Lung (tissue), 17 donors: ENCODE measurements at places on chromosomes 7 and 10. TPM values are rescaled to one million over a fixed set of nuclear protein-coding genes. Genes with fewer than 3 reads are reported as not detected.

- no peak overlapping the region for H3K4me3 ChIP-seq
- no peaks in the 10 kb centered on the region for H3K36me3 ChIP-seq
- peak overlapping the region; percentile 92 for H3K27ac ChIP-seq
- peaks cover 69% of the 10 kb centered on the region for H3K4me1 ChIP-seq
- DNase-seq: no peak
Observed at GRCh38 chr7:30470163-30470770, 8.3 kb downstream of the NOD1 start.

DNA sequence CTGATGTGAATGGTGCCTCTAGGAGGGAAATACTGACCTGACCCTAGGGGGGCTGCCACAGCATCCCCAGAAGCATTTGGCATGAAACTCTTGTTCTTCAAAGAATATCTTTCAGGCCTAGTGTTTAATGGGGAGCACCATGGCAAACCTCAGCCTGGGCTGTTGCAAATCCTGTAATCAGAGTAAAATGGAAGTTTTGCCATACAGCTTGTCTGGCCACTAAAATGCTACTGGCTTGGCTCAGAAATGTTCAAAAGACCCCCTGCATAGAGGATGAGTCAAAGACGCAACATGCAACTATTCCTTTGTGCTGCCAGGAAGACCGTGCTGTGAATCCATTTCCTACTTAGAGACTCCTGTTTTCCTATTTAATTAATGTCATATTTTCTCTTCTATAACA is 26.7 kb downstream of the HECW1 start:
- no peak overlapping the region for H3K27ac ChIP-seq
- H3K4me1 ChIP-seq: no peaks in the 10 kb centered on the region
- no peak overlapping the region for H3K4me3 ChIP-seq

GRCh38 chr10:121572859-121573537 is 25.2 kb downstream of the FGFR2 start:
- DNase-seq: peak; percentile 62
- no peak overlapping the region for H3K27ac ChIP-seq
- peaks cover 6% of the 10 kb centered on the region for H3K36me3 ChIP-seq

DNA sequence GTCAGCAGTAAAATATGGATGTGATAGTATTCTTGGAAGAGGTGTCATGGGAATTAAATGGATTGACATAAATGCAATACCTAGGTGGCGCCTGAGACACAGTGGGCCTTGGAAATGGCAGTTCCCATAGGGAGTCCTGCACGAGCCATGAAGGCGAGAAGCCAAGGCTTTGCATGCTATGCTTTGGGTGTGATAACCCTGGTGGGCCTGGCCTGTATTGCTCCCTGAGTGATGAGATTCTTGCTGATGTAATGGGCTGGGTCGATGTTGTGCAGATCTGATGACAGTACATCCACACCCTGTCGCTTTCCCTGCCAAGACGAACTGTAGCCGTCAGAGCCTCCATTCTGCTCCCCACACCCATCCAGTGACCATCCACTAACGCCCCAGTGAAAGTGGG is 46.4 kb downstream of the CREB5 start:
- no peak overlapping the region for H3K27ac ChIP-seq
- H3K4me3 ChIP-seq: no peak overlapping the region
- no peaks in the 10 kb centered on the region for H3K27me3 ChIP-seq
- H3K36me3 ChIP-seq: no peaks in the 10 kb centered on the region
- DNase-seq: no peak

GRCh38 chr7:141071260-141071854 is 2.5 kb upstream of the TMEM178B start:
- H3K36me3 ChIP-seq: no peaks in the 10 kb centered on the region
- H3K4me3 ChIP-seq: no peak overlapping the region
- H3K4me1 ChIP-seq: peaks cover 8% of the 10 kb centered on the region
- no peak overlapping the region for H3K27ac ChIP-seq
- peaks cover 62% of the 10 kb centered on the region for H3K27me3 ChIP-seq
- DNase-seq: peak; percentile 81

CFAP70 gene
- total RNA-seq: 17.2 TPM

GRCh38 chr10:55048830-55049498 is 247.9 kb upstream of the PCDH15 start:
- H3K27ac ChIP-seq: no peak overlapping the region
- DNase-seq: no peak
- no peaks in the 10 kb centered on the region for H3K36me3 ChIP-seq
- H3K27me3 ChIP-seq: no peaks in the 10 kb centered on the region

EIF5AL1 gene
- total RNA-seq: 0.14 TPM

DNA sequence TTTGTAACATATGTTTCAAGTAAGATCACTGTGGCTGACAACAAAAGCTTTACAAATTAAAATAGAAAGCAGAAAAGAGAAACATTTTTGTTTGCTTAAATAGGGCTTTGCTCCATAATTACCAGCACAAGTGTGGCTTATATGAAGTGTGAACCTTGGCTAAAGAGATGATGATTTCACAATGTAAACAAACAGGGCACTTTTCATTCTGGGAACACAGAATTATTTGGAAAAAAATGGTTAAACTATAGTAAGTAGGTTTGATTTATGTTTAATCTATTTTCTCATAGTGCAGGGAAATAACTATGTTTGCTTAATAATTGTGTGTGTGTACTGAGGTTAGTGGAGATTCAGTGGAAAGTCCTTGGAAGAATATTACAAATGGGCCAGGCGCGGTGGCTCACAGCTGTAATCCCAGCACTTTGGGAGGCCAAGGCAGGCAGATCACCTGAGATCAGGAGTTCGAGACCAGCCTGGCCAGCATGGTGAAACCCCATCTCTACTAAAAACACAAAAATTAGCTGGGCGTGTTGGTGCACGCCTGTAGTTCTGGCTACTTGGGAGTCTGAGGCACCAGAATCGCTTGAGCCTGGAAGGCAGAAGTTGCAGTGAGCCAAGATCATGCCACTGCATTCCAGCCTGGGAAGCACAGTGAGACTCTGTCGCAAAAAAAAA is 19.1 kb upstream of the OTUD1 start:
- H3K4me3 ChIP-seq: no peak overlapping the region
- no peak overlapping the region for H3K27ac ChIP-seq
- no peaks in the 10 kb centered on the region for H3K36me3 ChIP-seq
- peaks cover 3% of the 10 kb centered on the region for H3K27me3 ChIP-seq

ACSM6 gene
- total RNA-seq: not detected

DNA sequence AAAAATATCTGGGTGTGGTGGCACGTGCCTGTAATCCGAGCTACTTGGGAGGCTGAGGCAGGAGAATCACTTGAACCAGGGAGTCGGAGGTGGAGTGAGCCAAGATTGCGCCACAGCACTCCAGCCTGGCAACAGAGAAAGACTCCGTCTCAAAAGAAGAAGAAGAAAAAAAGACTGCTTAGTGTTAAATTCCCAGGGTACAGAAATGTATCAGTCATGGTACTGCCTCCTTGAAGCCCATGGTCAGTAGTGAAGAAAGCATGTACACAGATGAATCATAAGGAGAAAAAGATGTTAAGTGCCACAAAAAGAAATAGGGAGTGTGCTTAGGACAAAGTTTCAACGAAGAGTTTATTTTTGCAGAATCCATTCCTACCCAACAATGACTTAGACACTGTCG is 62.5 kb upstream of the KMT2E start:
- H3K4me1 ChIP-seq: no peaks in the 10 kb centered on the region
- H3K27me3 ChIP-seq: no peaks in the 10 kb centered on the region
- no peak overlapping the region for H3K4me3 ChIP-seq
- H3K36me3 ChIP-seq: no peaks in the 10 kb centered on the region

GRCh38 chr7:127850195-127850594 is 181.0 kb downstream of the LRRC4 start:
- H3K4me1 ChIP-seq: peaks cover 3% of the 10 kb centered on the region
- DNase-seq: no peak
- H3K27ac ChIP-seq: no peak overlapping the region
- no peak overlapping the region for H3K4me3 ChIP-seq
- H3K36me3 ChIP-seq: no peaks in the 10 kb centered on the region

DNA sequence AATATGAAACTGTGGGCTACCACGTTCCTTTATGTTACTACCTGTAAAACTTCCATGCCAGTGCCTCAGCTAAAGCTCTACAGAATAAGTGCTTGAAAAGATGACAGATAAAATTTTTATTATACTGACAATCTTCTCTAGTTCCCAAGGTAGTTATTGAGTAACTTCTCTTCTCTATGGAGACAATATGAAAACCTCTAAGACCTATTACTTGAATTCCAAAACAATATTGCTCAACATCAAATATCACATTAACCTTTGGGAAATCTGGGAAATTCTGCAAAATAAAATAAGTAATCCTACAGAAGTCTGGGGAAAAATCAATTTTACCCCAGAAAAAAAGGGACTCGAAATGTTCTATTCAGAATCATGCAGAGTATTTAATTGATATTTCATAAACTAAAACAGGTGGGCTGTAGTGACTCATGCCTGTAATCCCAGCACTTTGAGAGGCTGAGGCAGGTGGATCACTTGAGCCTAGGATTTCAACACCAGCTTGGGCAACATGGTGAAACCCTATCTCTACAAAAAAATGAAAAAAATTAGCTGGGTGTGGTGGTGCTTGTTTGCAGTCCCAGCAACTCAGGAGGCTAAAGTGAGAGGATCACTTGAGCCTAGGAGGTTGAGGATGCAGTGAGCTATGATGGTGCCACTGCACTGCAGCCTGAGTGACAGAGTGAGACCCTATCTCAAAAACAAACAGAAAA is 23.8 kb upstream of the ANK3 start:
- no peak overlapping the region for H3K4me3 ChIP-seq
- H3K27me3 ChIP-seq: no peaks in the 10 kb centered on the region
- H3K36me3 ChIP-seq: no peaks in the 10 kb centered on the region
- H3K27ac ChIP-seq: no peak overlapping the region
- DNase-seq: no peak
- H3K4me1 ChIP-seq: no peaks in the 10 kb centered on the region

GRCh38 chr10:11019724-11020547 is 2.3 kb downstream of the CELF2 start:
- H3K36me3 ChIP-seq: no peaks in the 10 kb centered on the region
- DNase-seq: no peak
- H3K27ac ChIP-seq: peak overlapping the region; percentile 99
- no peaks in the 10 kb centered on the region for H3K27me3 ChIP-seq
- no peak overlapping the region for H3K4me3 ChIP-seq
- peaks cover 12% of the 10 kb centered on the region for H3K4me1 ChIP-seq

OIT3 gene
- 0.49 TPM for total RNA-seq

VIPR2 gene
- total RNA-seq: 0.58 TPM

SEMA3A gene
- total RNA-seq: 9.4 TPM

GRCh38 chr7:30914596-30914995 is 2.9 kb downstream of the AQP1 start:
- peak overlapping the region; percentile 48 for H3K4me3 ChIP-seq
- H3K36me3 ChIP-seq: peaks cover 3% of the 10 kb centered on the region
- peaks cover 21% of the 10 kb centered on the region for H3K4me1 ChIP-seq
- no peaks in the 10 kb centered on the region for H3K27me3 ChIP-seq
- DNase-seq: no peak
- peak overlapping the region; percentile 26 for H3K27ac ChIP-seq

PODXL gene
- total RNA-seq: 71.2 TPM

PDE1C gene
- total RNA-seq: 10.3 TPM

- DNase-seq: peak; percentile 98
- no peaks in the 10 kb centered on the region for H3K27me3 ChIP-seq
- peaks cover 20% of the 10 kb centered on the region for H3K36me3 ChIP-seq
Observed at GRCh38 chr10:98414932-98415730, at the start of gene PYROXD2. Gene PYROXD2 (minus strand): TSS chr10:98415182. CDS start chr10:98415135, 47 bp downstream.

DNA sequence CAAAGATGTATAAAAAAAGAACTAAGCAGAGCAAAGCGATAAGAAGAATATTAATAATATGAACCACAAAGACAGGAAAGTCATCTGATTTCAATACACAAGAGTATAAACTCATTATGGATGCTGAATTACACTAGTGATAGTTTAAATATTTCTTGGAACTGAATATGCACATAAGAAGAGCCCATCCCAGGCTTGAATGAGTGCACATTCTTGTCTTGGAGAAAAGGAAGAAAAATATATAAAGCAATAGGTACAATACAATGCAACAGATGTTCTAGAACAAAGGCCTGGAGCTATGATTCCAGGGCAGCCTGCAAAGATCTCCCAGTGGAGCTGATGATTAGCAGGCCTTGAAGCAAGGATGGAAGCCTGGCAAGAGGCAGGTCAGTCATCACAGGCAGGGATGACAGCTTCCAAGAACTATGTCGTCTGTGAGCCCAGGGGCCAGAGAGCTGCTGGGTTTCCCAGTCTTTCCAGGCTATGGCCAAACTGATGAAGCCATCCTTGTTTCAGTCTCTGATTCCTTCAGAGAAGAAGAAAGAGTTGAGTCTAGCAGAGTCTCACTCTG is 277.6 kb downstream of the KCNMA1 start:
- no peak for DNase-seq
- H3K36me3 ChIP-seq: no peaks in the 10 kb centered on the region
- no peaks in the 10 kb centered on the region for H3K27me3 ChIP-seq
- H3K27ac ChIP-seq: no peak overlapping the region

GARIN1A gene
- 0.48 TPM for total RNA-seq

- DNase-seq: peak; percentile 57
- no peak overlapping the region for H3K27ac ChIP-seq
- no peaks in the 10 kb centered on the region for H3K36me3 ChIP-seq
- H3K4me3 ChIP-seq: no peak overlapping the region
Observed at GRCh38 chr10:14556285-14556956, 218.3 kb downstream of the FAM107B start.

- no peak overlapping the region for H3K4me3 ChIP-seq
- DNase-seq: no peak
- H3K4me1 ChIP-seq: no peaks in the 10 kb centered on the region
- no peak overlapping the region for H3K27ac ChIP-seq
- no peaks in the 10 kb centered on the region for H3K36me3 ChIP-seq
- H3K27me3 ChIP-seq: peaks cover 2% of the 10 kb centered on the region
Observed at GRCh38 chr10:108410236-108410635, 1245.7 kb upstream of the SORCS1 start.

- no peak overlapping the region for H3K4me3 ChIP-seq
- H3K4me1 ChIP-seq: no peaks in the 10 kb centered on the region
- peaks cover 6% of the 10 kb centered on the region for H3K36me3 ChIP-seq
- no peaks in the 10 kb centered on the region for H3K27me3 ChIP-seq
- DNase-seq: no peak
Observed at GRCh38 chr7:30090111-30090510, 44.7 kb upstream of the MTURN start.

GRCh38 chr10:77467422-77467963 is 170.1 kb downstream of the KCNMA1 start:
- DNase-seq: no peak
- no peak overlapping the region for H3K27ac ChIP-seq
- H3K36me3 ChIP-seq: no peaks in the 10 kb centered on the region
- no peaks in the 10 kb centered on the region for H3K4me1 ChIP-seq
- no peaks in the 10 kb centered on the region for H3K27me3 ChIP-seq

DNA sequence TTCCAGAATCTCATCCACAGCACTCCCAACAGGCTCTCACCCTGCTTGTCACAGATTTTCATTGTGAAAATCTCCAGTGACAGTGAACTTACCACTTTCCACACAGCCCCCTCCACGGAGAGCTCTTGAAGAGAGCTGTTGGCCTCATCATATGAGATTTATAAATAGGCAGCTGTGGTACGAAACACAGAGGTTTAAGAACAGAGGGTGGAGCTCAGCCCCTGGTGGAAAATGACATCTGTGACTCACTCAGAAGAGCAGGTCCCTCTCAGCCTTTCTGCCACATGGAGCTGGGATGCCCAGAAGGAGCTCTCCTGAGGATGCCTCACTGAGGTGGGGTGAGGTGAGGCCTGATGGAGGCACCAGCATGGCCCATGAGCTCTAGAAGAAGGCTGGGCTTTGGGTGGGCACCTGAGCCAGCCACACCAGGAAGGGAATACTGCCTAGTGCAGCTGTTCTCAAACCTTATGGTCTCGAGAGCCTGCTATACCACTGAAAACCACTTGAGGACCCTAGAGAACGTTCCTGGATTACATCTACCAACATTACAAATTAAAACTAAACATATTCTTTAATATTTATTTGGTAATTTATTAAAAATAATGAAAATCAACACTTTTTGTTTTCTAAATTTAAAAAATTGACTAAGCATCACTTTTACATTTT is 25.8 kb upstream of the EEPD1 start:
- no peak overlapping the region for H3K27ac ChIP-seq
- no peak overlapping the region for H3K4me3 ChIP-seq
- no peaks in the 10 kb centered on the region for H3K27me3 ChIP-seq
- H3K36me3 ChIP-seq: no peaks in the 10 kb centered on the region
- no peaks in the 10 kb centered on the region for H3K4me1 ChIP-seq
